ENCODE measurements at places on chromosomes 7 and 10. TPM values are rescaled to one million over a fixed set of nuclear protein-coding genes. Genes with fewer than 3 reads are reported as not detected.
A peak's percentile ranks its signal among the peaks of the same experiment; 100 is the strongest.

DNA sequence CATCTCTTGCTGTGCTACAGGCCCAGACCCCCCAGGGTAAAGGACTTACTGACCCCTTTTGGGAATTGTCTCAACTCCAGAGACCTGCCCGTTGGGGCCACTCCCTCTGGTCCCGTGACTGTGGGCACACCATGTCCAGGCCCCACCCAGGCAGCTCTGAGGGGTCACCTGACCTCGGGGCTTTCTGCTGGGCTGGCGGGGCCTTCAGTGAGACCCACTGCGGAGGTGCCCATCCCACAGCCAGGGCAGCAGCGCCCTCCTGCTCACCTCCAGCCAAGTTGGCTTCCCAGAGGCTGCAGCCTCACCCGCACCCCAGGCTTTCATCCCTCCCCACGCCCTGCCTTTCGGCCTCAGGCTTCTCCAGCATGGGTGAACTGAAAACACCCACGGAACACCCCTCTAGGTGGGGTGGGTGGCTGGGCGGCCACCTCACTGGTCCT, 147.2 kb downstream of the DNAJB6 start:
- no peak overlapping the region for H3K4me3 ChIP-seq
- H3K36me3 ChIP-seq, result no peaks in the 10 kb centered on the region
- no peak overlapping the region for H3K27ac ChIP-seq
- peaks cover 15% of the 10 kb centered on the region for H3K27me3 ChIP-seq
- DNase-seq, result no peak

DNA sequence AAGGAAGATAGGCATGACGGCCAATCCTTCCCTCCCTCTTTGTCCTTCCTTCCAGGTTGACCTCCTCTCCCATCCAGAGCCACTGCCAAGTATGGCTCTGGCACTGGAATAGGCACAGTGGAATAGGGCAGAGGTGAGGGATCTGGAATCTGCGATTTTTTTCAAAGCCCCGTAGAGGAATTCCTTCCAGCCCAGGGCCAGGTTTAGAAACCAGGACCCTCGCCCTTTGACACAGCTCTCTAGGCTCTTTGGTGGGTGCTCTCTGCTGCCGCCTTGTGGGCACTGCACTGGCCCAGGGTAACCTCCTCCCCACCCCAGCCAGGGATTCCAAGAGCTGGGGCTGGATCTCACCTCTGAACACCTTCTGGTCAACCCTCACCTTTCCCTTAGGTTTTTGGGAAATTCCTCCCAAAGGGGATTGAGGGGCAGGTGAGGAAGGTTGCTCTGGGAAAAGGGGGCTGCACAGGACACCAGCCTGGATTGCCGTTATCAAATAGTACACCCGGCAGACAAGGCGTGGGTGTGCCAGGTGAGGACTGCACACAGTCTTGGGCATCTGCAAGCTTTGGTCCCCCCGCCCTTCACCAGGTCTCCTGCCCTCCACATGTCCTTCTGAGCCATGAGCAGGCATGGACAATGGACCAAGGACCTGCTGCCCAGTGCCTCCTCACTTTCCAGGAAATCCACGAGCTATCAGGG, 22.8 kb downstream of the C10orf105 start:
- H3K27me3 ChIP-seq, result no peaks in the 10 kb centered on the region
- no peak overlapping the region for H3K27ac ChIP-seq
- H3K4me3 ChIP-seq, result no peak overlapping the region
- H3K36me3 ChIP-seq, result no peaks in the 10 kb centered on the region

- no peaks in the 10 kb centered on the region for H3K36me3 ChIP-seq
- no peaks in the 10 kb centered on the region for H3K4me1 ChIP-seq
- no peak overlapping the region for H3K27ac ChIP-seq
- no peak for DNase-seq
- no peaks in the 10 kb centered on the region for H3K27me3 ChIP-seq
These were observed 131.8 kb downstream of the WDR37 start for GRCh38 chr10:1187855-1188557.

GRCh38 chr10:4512671-4513240, 313.3 kb upstream of the AKR1E2 start:
- no peaks in the 10 kb centered on the region for H3K36me3 ChIP-seq
- no peak overlapping the region for H3K4me3 ChIP-seq

- H3K36me3 ChIP-seq, result no peaks in the 10 kb centered on the region
- no peak overlapping the region for H3K4me3 ChIP-seq
- peaks cover 2% of the 10 kb centered on the region for H3K4me1 ChIP-seq
- no peak overlapping the region for H3K27ac ChIP-seq
These were observed 55.8 kb upstream of the CDCA7L start for GRCh38 chr7:22001345-22002004.

DNA sequence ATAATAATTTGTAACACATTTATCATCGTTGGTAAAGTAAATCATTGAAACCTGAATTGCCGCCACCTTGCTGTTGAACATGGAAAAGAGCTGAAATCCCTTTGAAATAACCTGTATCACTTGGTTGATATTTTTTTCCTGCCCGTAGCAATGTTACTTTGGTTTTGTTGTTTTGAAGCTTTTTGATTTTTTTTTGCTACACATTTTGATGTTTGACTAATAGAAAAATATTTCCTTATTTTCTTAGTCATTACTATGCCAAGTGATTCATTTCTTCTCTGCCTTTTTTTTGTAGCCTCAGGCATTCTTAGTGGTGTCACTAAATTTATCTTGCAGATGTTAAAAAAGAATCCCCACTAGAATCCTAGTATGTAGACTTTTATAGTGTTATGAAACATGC, 235.1 kb upstream of the MEOX2 start:
- DNase-seq, result no peak
- no peak overlapping the region for H3K27ac ChIP-seq
- no peaks in the 10 kb centered on the region for H3K36me3 ChIP-seq
- H3K4me3 ChIP-seq, result no peak overlapping the region
- H3K27me3 ChIP-seq, result no peaks in the 10 kb centered on the region
- H3K4me1 ChIP-seq, result no peaks in the 10 kb centered on the region

DNA sequence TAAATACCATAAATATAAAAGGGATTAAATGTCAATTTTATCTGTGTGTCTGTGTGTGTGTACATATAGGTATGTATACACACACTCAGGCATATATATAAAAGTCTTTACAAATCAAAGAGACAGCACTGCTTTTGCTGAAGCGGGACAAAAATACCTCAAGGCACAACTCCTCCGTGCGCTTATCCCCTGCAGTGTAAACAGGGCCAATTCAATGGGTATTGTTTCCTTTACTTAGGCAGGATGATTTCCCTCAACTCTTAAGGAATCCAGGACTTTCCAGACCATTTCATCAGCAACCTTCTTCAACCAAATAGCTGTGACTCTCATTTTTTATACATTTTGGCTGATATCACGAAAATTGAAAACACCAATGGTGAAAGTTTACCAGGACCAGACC, 227.7 kb downstream of the CRPPA start:
- no peaks in the 10 kb centered on the region for H3K4me1 ChIP-seq
- no peak overlapping the region for H3K4me3 ChIP-seq
- no peak overlapping the region for H3K27ac ChIP-seq
- H3K27me3 ChIP-seq, result no peaks in the 10 kb centered on the region
- no peaks in the 10 kb centered on the region for H3K36me3 ChIP-seq

- no peaks in the 10 kb centered on the region for H3K4me1 ChIP-seq
- no peak for DNase-seq
- no peak overlapping the region for H3K4me3 ChIP-seq
These were observed 275.8 kb downstream of the GRID1 start for GRCh38 chr10:86090807-86091206.

GRCh38 chr7:137970253-137970975, 31.5 kb downstream of the CREB3L2 start:
- no peak for DNase-seq
- H3K4me3 ChIP-seq, result no peak overlapping the region
- no peak overlapping the region for H3K27ac ChIP-seq

DNA sequence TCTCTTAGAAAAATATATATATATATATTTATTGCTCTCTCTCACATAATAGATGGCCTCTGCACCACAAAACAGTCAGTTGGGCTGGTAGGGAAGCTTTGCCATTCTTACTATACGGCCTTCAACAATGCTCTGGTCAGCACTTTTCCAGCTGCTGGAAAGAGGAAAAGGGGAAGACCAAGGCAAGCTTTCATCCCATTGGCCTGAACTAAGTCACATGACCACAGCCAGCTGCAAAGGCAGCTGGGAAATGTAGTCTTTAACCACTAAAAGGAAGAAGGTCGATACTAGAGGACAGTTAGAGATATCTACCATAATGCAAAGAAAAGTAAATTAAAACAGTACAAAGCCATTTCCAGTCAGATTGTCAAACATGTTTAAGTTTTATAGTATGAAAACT, 58.4 kb upstream of the MACROH2A2 start:
- no peak overlapping the region for H3K4me3 ChIP-seq
- no peaks in the 10 kb centered on the region for H3K4me1 ChIP-seq
- no peaks in the 10 kb centered on the region for H3K36me3 ChIP-seq
- DNase-seq, result no peak

DNA sequence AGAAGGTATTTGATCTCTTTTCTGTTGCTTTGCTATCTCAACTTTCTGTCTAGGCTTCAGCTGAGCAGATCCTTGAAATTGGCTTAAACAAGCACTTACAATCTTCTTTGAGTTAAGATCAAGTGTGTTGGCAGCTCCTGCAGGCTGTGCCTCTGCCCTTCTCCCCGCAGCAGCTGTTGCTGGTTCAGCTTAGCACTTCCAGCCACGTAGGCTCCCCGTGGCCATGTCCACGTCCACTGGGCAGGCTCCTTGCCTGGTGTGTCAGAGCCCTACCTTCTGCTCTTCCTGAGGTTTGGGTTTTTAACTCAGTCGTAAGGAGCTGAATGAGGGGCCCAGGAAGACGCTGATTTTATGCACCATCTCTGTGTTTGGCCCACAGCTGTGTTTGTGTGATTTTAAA, 47.2 kb downstream of the CAMK1D start:
- H3K36me3 ChIP-seq, result no peaks in the 10 kb centered on the region
- no peak overlapping the region for H3K4me3 ChIP-seq
- H3K27me3 ChIP-seq, result no peaks in the 10 kb centered on the region
- DNase-seq, result no peak
- H3K27ac ChIP-seq, result no peak overlapping the region

DNA sequence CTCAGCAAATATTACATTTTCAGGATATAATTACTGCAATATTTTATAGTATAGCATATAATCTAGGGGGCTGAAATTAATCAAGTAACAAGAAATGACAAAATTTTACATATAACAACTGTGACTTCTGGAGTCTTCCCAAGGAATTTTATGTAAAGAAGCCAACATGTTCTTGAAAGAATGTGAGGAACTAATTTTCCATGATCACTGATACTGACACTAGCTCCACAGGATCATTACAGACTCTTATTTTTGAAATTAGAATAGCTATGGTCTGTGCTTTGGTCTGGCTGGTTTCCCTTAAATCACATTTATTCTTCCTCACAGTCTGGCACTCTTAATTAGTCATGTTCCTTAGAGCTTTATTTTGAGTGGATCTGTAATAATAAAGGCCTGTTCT, 267.7 kb upstream of the SEMA3A start:
- H3K4me1 ChIP-seq, result no peaks in the 10 kb centered on the region
- H3K27ac ChIP-seq, result no peak overlapping the region
- DNase-seq, result no peak
- H3K27me3 ChIP-seq, result no peaks in the 10 kb centered on the region

DNA sequence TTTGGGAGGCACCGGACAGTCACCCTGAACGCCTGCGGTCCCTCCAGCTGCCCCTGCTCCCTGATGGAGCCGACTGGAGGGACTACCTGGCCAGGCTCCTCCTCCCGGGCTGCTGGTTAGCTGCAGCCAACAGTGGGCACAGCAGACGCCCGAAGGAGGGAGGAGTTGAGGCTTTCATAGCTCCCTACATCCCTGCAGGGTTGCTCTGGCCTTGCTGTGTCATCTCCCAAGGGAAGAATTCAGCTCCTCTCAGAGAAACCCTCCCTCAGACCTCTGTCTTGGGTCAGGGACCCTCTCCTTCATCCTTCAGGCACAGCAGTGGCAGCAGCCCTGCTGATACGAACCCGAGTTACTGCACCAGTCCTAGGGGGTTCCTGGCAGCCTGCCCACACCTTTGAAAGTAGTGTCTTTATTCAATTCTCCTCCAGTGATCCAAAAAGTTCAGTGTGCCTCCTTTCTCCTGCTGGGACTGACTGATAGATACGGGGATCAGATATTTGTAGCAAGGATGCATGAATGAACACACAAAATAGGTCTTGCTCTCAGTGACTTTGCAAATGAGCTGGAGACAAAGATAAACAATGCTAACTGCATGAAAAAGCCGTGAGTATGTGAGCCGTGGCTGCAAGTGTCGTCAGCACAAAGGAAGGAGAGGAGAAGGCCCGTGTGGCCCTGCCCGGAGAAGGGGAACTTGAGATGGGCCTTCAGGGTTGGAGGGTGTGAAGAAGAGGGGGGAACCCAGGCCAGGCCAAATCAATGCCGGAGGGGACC, 136.6 kb downstream of the PRKAG2 start:
- DNase-seq, result no peak
- H3K36me3 ChIP-seq, result no peaks in the 10 kb centered on the region
- peaks cover 13% of the 10 kb centered on the region for H3K4me1 ChIP-seq
- no peak overlapping the region for H3K4me3 ChIP-seq
- H3K27ac ChIP-seq, result no peak overlapping the region

DNA sequence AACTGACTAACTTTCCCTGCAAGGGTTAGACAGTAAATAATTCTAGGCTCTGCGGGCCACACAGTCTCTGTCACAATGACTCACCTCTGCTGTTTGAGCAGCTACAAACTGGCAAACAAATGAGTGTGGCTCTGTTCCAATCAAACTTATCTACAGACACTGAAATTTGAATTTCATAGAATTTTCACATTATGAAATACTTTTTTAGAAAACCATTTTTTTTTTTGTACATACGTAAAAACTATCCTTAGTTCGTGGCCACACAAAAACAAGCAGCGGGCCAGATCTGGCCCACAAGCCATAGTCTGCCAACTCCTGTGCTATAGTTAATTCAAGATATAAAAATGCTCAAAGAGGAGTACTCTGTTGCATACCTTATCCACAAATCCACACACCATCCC, 32.6 kb downstream of the PIP4K2A start:
- no peaks in the 10 kb centered on the region for H3K27me3 ChIP-seq
- no peaks in the 10 kb centered on the region for H3K36me3 ChIP-seq
- DNase-seq, result peak; percentile 71
- peaks cover 89% of the 10 kb centered on the region for H3K4me1 ChIP-seq

DNA sequence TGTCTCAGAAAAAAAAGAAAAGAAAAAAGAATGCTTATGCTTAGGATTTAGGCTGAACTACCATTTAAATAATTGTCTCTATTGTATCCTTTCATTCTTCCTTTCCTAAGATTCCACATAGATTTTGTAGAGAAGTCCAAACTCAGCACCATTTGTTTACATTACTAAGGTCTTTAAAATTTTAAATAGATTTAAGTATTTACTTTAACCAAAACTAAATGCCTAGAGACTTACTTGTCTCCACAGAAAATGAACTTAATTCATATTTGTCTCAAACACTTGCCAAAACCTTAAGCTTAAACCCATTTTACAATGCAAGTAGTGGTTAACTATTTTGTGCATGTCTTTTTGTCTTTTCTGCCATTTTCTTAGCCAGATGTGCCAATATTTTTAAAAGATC, 54.1 kb upstream of the ABI1 start:
- no peak for DNase-seq
- no peak overlapping the region for H3K27ac ChIP-seq
- H3K36me3 ChIP-seq, result no peaks in the 10 kb centered on the region
- H3K27me3 ChIP-seq, result peaks cover 8% of the 10 kb centered on the region
- H3K4me3 ChIP-seq, result no peak overlapping the region

The REPIN1 gene
- total RNA-seq, result 53.9 TPM

The DOCK1 gene
- 0.28 TPM for total RNA-seq

The SPDYE9 gene
- total RNA-seq, result not detected

The SEMA3D gene
- not detected for total RNA-seq

The CACNB2 gene
- not detected for total RNA-seq

The LRRD1 gene
- not detected for total RNA-seq

The ASZ1 gene
- total RNA-seq, result not detected

The LRIT1 gene
- not detected for total RNA-seq

Measured in natural killer cell treated with Interleukin-12 subunit alpha and Interleukin-12 subunit beta and Interleukin-15 and Interleukin-18, amount 100 ng/mL, for 72 hours (primary cell).